ENCODE measurements at places on chromosomes 2 and 18.

- no peak for DNase-seq
Observed at GRCh38 chr2:128301501-128301966, 17.1 kb downstream of the HS6ST1 start.

GRCh38 chr2:165793161-165793778 lies 777 bp downstream of the GALNT3 start:
- no peak for DNase-seq

DNA sequence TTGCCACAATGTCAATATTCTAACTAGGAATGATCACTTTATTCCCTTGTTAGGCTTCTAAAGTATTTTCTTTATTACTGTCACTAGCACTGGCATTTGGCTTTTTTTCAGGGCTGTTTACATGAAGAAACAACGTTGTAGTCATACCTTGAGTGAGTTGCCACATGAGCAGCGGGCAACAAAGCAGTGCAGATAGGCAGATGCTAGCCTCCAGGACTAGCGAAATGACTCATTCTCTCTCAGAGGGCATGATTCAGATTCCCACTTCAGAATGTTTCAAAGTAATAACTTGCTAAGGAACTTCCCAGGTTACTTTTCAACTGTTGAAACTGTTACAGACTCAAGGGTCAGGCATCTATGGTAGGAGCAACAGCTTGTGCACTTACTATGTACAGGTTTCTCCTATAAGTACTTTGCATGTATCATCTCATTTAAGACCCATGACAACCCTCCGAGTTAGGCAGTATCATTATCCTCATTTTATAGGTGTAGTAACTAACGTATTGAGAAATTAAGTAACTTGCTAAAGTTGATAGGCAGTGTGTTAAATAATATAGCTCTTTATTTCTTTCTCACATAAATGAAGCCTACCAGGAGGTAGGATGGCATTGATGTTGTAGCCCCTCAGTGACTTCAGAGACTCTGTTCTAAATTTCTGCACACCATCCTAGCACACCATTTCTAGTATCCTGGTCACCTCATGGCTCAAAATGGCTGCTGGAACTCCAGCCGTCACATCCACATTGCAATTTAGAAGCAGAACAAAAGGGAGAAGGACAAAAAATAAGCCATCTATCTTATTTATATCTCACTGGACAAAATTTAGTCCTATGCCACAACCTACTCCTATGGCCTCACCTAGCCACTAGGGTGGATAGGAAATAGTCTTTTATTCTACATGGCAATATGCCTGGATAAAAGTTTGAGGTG lies 83.3 kb downstream of the ICOS start:
- no peak for DNase-seq

- DNase-seq: no peak
Observed at GRCh38 chr2:128488434-128488833, 169.8 kb upstream of the HS6ST1 start.

- DNase-seq: no peak
Observed at GRCh38 chr2:42888321-42889245, 96.2 kb upstream of the HAAO start.

Data from activated CD4-positive, CD25-positive, alpha-beta regulatory T cell (primary cell).